GM23248 (cell line): ENCODE measurements at places on chromosomes 12 and 14.
A peak's percentile ranks its signal among the peaks of the same experiment; 100 is the strongest.

DNA sequence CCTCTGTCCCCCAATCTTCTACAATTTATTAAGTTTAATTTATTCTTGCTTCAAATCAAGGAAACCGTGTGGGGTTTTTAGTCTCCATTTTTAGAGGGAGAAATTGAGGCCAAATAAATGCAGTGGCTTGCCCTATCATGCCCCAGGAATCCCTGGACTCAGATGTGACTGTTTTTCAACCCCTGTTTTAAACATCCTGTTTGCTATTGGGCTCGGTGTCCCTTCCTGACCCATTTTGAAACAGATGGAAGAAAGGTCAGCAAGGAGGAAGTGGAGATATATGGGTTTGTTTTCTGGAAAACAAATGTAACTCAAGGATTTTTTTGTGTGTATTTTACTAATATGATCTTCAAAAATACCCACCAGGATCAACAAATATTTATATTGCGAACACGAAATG, 84.7 kb downstream of the DACT1 start:
- no peak for DNase-seq

DNA sequence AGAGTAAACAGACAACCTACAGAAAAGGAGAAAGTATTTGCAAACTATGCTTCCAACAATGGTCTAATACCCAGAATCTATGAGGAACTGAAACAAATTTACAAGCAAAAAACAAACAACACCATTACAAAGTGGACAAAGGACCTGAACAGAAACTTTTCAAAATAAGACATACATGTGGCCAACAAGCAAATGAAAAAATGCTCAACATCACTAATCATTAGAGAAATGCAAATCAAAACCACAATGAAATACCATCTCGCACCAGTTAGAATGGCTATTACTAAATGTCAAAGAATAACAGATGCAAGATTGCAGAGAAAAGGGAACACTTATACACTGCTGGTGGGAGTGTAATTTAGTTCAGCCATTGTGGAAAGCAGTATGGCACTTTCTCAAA, 125.8 kb downstream of the C12orf42 start:
- DNase-seq = no peak

- no peak for DNase-seq
Measured at GRCh38 chr12:22530-23201, 43.9 kb upstream of the IQSEC3 start.

- DNase-seq = no peak
Measured at GRCh38 chr14:86083616-86084015, 553.7 kb downstream of the FLRT2 start.

DNA sequence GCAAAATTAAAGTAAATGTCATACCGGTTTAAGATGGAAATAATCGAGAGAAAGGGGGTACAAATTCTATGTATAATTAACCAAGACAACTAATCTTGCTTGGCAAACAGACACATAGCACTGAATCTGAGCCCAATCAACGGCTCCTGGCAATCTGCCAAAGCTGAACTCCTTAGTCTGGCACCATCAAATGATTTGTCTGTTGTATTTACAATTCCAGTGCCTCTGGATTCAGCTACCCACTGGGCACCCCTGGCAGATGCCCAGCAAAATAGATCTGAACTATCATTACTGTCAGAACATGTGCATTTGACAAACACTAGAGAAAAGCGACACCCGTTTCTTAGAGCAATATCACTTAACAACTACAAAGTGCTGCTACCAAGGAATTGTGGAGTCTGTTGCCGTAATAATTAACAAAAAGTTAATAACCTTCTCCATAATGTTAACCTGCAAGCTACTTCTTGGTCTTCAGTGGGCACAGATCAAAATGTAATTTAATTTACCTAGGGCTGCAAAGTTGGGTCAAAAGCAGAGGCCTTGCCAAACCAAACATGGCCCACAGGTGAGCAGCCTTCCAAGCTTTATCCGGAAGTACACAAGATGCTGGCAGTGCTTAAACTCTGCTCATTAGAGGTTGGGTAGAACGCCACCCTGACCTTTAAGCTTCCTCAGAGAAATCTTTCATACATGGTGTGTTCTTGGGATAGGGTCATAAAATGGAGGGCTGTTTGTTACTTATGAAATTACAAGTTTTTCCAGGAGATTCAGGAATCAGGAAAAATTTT, 7.6 kb downstream of the EGLN3 start:
- DNase-seq = no peak

DNA sequence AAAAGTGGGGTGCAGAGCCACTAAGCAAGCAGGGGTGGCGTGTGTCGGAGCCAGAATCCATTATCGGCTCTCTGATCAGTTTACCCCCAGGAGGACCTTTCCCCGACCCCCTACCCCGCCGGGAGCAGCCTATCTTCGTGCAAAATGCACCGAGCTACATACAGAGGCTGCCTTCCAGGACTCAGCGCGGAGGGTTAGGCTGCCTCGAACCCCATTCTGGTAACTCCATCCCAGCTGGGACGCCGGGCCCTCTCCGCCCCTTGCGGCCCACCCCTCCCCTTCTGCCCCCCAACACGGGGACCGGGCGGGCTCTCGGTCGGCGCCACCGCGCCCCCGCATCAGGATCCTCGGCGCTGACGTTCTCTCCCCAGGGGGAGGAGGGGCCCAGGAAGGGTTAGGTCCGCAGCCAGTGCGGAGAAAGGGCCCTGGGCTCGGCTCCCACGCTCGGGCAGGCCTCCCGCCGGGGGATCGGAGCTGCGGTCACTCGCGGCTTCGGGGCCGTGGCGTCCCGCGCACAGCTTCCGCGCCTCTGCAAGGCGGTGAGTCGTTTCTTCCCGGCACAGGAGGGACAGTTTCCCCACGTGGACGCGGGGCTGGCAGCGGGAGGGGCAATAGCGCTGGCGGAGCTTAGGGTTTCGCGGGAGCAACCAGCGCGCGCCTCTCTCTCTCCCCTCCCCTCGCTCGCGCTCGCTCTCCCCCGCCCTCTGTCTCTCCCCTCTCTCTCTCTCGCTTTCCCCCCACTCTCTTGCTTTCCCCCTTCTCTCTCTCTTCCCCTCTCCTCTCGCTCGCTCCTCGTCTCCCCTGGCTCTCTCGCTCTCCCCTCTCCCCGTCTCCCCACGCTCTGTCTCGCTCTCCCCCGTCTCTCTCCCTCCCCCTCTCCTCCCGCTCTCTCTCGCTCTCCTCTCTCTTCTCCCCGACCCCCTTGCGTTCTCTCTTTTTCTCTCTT, 12.5 kb upstream of the MAP3K9 start:
- DNase-seq = peak; percentile 87

DNA sequence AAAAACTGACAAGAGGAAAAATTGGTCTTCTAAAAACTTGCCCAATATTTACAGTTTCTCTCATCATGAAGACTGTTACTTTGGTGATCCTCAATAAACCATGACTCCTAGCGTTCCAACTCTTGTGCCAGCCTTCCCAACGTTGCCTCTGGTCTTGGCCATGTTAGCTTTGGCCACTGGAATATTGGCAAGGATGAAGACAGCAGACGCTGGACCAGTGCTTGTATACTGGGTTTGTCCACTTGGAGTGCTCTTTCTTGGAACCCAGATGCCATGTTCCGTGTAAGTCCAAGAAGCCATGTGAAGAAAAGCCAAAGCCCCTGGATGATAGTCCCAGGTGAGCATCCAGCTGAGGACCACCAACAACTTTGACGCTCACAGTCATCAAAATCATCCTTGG, 379.6 kb downstream of the NUAK1 start:
- DNase-seq = no peak

DNA sequence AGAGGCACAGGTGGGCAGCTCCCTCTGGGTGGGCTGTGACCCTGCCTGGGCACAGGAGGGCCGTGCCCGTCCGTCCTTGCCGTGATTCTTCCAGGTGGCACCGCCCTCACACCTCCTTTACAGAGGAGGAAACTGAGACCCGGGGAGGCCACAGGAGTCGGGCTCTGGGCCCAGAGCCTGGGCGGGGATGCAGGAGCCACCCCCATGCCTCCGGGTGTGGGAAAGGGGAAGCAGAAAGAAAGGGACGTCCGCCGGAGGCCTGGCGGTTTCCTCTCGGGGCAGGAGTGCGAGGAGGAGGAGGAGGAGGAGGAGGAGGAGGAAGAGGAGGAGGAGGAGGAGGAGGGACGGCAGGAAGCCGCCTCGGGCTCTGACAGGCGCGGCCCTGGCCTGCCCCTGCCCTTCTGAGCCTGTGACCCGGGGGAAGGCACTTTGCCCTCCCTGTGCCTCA, 23.0 kb downstream of the SH2B3 start:
- no peak for DNase-seq

GRCh38 chr12:82866227-82866775, 179.6 kb downstream of the TMTC2 start:
- no peak for DNase-seq

- no peak for DNase-seq
Measured at GRCh38 chr12:26728205-26729050, 104.6 kb downstream of the ITPR2 start.

DNA sequence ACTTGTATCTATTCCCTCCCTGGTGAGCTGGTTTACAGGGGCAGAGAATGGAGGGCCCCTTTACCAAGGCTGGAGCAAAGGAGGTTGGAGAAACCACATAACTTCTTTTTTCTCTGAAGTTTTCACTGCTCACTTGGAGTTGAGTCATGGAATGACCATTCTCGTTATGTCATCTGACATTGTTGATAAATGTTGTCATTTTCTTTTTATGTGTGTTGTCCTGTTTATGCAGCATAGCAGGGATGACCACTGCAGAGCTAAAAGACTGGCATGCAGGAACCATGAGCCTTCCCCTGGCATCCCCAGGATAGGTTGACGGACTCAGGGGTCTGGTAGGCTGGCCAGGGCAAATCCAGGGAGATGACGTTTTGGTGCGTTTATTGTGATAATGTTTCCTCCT, 256.8 kb upstream of the DDHD1 start:
- DNase-seq = peak; percentile 68

DNA sequence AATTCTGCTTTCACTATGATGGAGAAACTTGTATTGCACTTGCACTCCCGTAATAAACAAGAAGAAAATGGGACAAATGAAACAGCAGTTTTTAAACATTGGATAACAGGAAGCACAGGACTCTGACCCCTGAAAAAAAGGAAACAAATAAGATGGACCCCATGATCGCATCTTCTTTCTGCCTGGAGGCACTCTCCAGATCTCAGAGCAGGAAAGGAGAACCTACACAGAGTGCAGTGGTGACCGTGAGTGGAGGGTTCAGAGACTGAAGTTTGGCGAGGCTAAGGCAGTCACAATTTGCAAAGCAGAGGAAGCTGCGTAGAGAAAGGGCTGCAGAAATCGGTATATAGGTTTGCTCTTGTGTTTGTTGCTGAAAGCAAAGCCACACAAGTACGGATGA, 6.1 kb upstream of the FGF6 start:
- no peak for DNase-seq

DNA sequence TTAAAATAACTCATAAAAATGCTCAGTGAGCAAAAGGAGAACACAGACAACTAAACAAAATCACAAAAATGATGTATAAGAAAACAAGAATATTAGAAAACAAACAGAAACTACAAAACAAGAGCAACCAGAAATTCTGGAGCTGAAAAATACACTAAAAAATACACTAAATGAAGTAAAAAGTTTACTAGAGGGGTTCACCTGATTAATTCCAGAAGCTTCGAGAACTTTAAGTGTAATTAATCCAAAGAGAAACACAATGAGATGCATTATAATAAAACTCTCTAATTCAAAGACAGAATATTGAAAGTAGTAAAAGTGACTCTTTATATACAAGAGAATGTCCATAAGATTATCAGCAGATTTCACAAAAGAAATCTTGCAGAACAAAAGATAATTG, 558.4 kb downstream of the CCER1 start:
- no peak for DNase-seq

GRCh38 chr12:74963304-74963703, 246.3 kb downstream of the KCNC2 start:
- DNase-seq = no peak

DNA sequence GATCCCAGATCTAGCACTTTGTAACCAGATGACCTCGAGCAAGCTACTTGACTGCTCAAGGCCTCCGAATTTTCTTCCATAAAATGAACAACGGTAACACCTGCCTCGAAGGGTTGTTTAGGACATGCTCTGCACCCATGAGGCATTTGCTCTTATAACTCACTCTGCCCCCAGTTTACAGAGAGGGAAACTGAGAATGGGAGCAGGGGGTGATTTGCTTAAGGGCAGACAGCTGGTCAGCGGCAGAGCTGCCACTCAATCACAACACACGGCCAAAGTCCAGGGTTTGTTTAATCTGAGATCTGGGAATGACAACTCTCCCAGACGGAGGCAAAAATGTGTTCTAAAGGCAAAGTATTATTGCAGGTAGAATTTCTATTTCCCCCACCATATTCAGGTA, 156.3 kb downstream of the RIMBP2 start:
- no peak for DNase-seq

DNA sequence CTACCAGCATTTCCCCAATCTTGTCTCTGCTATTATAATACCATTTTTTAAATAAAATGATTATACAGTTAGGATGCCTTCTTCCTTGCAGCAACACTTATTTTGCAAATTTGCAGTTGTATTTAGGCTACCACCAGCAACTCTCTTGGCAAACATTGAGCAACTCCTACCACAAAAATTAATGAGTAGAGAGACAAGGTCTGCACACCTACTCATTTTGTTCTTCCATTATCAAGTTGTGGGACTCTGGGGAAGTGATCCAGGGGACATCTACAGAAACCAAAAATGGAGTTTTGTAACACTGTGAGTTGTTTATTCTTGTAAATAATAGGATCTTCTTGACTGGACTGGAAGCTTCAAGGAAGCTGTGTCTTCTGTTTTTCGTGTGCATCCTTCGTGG, 38.6 kb downstream of the DGLUCY start:
- DNase-seq = no peak

DNA sequence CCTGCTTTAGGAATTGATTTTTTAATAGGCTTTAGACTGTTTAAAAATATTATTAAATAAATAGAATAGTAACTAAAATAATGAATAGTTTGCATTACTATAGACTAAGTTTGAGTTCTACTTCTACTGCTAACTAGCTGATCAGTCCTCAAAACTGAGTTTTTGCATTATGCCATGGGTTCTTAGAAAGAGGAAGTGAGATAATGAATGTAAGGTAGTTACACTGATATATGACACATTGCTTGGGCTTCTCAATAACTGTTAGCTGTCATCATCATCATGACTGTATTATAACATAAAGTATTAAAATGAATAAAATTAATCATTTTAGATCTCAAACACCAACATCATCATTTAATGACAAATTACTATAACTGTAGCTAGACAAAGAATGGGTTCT, 949.7 kb downstream of the TRHDE start:
- DNase-seq = no peak

- peak; percentile 76 for DNase-seq
Measured at GRCh38 chr12:91040096-91040755, 17.6 kb downstream of the KERA start.

GRCh38 chr14:100904307-100905087, 975 bp upstream of the RTL1 start:
- DNase-seq = peak; percentile 13

- peak; percentile 78 for DNase-seq
Measured at GRCh38 chr12:117836999-117837736, 131.6 kb downstream of the KSR2 start.

DNA sequence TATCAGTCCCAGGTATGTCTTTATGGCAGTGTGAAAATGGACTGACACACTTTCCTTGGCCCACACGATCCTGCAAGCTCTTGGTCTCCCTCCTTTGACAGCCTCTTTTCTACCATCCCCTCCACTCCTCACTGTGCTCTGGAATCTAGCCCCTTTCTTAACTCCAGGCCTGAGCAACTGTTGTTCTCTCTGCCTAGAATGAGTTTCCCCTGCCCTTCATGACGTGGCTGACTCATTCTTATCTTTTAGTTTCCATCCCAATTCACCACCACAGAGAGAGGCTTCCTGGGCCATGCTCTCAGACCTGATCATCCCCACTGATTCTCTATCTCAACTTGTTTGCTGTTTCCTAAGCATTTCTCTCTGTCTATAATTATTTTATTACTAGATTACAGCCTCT, 157.4 kb upstream of the HMGA2 start:
- DNase-seq = peak; percentile 50

GRCh38 chr12:53336181-53336681, at the start of gene SP7:
Gene SP7 (minus strand): TSS chr12:53336354. CDS start chr12:53335646, 708 bp downstream.
- no peak for DNase-seq
